ENCODE measurements at places on chromosomes 6 and 20.

DNA sequence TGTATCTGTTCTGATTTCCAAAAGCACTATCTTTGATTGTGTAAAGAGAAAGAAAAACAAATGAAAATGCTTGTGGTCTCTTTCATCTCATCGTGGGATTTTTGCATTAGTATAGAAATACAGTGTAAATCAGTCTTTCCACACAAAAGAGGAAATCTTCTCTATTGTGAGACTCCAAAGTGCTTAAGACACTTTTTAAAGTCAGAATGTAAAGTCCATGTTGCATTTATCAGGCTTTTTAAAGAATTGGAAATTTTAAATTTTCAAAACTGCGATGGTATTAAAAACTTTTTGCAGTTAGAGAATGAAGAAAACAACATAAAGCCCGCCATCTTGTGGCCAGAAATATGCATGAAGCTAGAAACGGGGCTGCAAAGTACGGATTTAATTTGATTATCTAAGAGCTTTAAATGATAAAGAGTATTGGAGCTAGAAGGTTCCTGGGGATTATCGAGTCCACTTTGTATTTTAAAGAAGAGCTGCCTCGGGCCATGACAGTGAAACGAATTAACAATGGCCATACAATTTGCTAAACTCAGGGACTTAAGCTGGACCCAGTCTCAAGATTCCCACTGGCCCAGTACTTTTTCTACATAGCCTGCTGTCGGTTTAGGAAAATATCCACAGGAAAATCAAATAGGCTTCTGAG, 339.6 kb downstream of the ARHGAP18 start:
- peak; percentile 75 for DNase-seq
- H3K4me1 ChIP-seq = peaks cover 22% of the 10 kb centered on the region
- H3K36me3 ChIP-seq = no peaks in the 10 kb centered on the region

DNA sequence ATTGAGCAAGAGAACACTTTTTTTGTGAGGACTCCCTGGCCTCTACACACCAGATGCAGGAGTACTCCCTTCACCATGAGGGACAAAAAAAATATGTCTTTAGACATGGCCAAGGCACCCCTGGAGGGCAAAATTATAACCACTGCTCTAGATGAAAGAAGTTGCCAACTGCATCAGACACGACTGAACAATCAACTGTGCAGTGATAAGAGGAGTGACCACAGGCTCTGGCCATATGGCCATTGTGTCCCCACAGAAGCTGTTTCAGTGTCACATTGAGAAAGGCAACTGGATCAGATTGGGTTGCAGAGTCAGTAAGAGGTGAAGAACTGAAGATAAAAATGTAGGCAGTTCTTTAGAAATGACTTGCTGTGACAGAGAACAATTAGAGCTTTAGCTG, 85.7 kb downstream of the C6orf118 start:
- H3K4me1 ChIP-seq = no peaks in the 10 kb centered on the region
- no peaks in the 10 kb centered on the region for H3K27me3 ChIP-seq
- no peak overlapping the region for H3K4me3 ChIP-seq
- no peaks in the 10 kb centered on the region for H3K36me3 ChIP-seq
- DNase-seq = no peak

DNA sequence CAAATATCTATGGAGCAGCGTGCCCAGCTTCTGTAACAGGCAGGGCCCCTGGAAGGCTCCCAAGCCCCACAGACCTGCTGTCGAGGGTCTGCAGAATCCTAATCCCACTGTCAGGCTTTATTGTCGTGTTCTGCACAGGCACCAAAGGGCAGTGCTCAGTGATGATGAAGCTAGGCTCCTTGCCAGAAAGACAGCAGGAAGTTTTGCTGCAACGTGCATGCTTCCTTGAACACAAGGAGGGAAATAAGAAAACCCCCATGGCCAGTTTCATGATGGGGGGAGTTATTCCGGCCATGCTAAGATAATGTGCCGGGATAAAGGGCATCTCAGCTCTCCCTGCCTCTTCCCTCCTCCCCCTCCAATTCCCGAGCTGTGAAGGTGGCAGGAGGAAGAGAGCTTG, 109.4 kb upstream of the KCNG1 start:
- no peak for DNase-seq
- no peak overlapping the region for H3K4me3 ChIP-seq
- no peaks in the 10 kb centered on the region for H3K36me3 ChIP-seq
- no peaks in the 10 kb centered on the region for H3K27me3 ChIP-seq
- no peak overlapping the region for H3K27ac ChIP-seq

DNA sequence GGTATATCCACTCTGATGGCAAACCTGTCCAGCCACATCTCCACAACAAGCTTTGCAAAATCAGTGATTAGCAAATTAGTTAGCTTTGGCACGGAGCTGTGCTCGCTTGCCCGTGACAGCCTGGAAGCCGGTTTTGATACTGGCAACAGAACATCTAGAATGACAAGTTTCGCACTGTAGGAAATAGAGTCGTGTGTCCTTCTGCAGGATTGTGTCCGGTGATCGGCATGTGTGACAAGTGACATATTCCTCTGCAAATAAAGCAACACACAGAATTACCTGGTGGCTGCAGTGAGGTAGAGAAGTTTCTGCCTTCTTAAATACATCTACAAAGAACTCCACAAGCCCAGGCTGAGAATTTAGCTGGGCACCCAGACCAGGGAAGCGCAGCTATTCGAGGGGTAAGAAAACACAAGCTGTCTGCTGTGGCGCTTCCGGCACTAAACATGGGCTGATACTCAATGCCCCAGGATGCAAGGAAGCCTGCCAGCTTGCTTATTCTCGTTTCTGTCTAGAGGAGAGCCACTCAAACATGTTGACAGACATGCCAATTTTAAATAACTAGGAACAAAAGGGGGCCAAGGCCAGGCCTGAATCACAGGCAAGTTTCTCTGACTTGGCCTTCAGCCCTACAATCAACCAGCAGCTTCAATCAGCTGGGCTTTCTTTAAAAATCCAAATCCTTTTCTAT, 22.2 kb downstream of the EIF2S2 start:
- H3K4me1 ChIP-seq = peaks cover 21% of the 10 kb centered on the region
- DNase-seq = no peak
- H3K27ac ChIP-seq = no peak overlapping the region
- H3K27me3 ChIP-seq = no peaks in the 10 kb centered on the region

DNA sequence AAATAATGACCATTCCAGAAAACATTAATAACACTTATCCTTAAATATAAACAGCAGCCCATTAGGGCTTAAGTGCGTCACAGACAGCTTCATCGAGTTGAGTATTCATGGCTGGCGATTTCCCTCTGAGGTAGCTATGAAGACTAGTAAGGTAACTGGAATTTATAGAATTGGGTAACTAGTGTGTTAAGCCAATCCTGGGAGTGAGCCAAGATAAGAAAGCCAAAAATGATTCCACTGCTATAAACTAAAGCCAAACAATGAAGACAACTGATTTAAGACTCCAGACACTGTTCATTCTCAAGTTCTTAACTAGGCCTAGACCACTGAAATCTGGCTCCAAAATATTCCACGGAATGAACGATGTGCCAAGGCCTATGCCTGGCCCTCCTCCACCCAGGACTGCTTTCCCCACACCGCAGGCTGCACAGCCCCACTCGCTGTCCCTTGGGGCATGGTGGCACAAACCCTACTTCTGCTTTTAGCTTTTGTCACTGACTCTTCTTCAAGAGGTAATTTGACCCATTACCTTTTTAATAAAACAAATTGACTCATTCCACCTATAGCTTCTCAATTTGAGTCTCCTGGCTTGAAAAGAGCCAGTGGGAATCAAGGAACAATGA, 66.0 kb downstream of the BLOC1S5 start:
- no peaks in the 10 kb centered on the region for H3K27me3 ChIP-seq
- H3K27ac ChIP-seq = no peak overlapping the region
- H3K4me3 ChIP-seq = no peak overlapping the region
- H3K4me1 ChIP-seq = no peaks in the 10 kb centered on the region
- DNase-seq = no peak
- peaks cover 4% of the 10 kb centered on the region for H3K36me3 ChIP-seq
